T-helper 22 cell (primary cell): ENCODE measurements at places on chromosomes 4 and X.

GRCh38 chr4:83237591-83237990 lies 47.0 kb downstream of the COQ2 start:
- no peak for DNase-seq

DNA sequence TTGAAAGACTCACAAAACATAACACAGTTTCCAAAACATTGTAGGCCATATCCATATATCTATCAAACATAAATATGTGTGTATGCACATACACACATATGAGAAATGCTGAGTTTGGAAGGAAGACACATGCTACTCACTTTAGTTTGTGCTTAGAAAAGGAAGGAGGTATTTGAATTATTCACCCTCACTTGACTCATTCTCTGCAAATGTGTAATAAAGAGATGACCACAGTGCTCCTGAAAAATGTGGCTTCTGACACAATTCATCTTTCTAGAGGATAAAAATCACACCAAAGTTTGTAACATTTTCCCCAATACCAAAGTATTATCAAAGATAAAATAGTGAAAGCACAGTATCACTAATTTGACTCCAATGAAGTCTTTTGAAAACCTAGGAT lies 950.1 kb downstream of the FAT4 start:
- DNase-seq: no peak

GRCh38 chrX:150118476-150118875 lies 180.2 kb upstream of the EOLA2 start:
- DNase-seq: no peak

DNA sequence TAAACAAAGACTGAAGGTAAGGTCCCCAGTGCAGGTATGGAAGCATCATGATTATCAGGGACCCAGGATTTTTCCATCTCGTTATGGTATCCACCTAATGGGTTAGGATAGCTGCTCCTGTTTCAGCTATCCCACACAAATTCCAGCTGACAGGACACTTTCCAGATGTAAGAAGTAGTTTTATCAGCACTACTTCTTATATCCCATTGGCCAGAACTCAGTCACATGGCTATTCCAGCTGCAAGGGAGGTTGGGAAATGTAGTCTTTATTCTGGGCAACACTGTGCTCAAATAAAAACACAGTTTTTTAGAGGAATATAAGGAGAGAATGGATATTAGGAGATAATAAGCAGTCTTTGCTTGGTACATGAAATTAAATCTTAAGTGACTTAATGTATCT lies 96.7 kb downstream of the SRPX start:
- no peak for DNase-seq

- no peak for DNase-seq
Measured at GRCh38 chr4:41418444-41418843, 119.5 kb upstream of the LIMCH1 start.

DNA sequence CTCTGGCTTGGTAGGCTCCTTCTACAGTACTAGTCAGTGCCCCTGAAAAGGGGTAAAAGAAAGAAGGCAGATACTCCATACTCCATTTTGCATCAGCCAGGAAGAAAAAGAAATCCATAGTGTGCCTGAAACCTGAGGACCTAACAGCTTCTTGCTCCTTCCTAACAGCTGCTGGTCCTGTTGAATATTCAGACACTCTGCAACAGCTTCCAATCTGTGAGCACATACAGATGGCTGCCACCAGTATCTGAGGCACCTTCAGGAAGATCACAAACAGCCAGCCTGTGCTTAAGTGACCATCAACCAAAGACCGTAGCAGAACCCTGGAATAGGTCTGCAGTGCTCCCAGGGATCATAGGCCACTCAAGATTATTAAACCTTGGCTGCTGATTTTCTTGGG lies 4.3 kb downstream of the GIMD1 start:
- no peak for DNase-seq

- no peak for DNase-seq
Measured at GRCh38 chr4:174255786-174256185, 27.7 kb downstream of the FBXO8 start.

- no peak for DNase-seq
Measured at GRCh38 chr4:127555106-127555505, 77.7 kb upstream of the INTU start.

- no peak for DNase-seq
Measured at GRCh38 chr4:173538148-173538908, 8.3 kb upstream of the HAND2 start.

- DNase-seq: no peak
Measured at GRCh38 chr4:143251779-143252178, 67.1 kb downstream of the USP38 start.

DNA sequence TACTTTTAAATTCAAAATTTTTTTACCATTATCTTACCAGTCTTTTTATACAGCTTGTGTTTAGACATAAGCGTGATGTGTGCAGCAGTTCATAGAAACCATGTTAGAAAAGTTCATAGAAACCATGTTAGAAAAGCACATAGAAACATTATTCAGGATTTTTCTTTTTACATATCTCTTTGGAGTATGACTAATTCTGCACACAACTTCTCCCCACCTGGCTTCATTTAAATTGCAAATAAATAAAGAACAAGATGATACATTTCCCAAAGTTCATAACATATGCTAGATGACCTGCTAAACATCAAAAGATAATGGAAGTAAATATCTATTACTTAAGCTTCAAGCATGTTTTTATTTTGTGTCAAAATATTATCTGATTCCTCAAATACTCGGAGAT lies 201.9 kb downstream of the BANK1 start:
- DNase-seq: no peak

- DNase-seq: no peak
Measured at GRCh38 chr4:84378983-84379382, 120.1 kb downstream of the NKX6-1 start.

DNA sequence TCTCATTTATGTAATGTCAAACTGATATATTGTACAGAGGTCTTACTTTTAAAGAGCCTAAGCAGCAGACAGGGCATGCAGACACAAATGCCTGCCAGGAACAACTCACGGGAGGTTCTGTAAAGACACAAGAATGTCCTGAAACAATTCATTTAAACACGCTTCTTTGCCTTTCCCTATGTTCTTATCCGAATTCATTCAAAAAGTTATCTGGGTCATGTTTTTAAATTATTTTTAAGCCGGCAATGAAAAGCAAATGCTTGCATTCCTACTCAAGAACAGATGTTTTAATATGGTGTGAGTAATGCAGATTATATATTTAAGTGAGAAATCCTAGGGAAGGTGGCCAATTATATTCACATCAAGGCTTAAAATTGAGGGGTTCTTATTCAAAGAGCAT lies 192.6 kb downstream of the PDGFC start:
- DNase-seq: no peak

DNA sequence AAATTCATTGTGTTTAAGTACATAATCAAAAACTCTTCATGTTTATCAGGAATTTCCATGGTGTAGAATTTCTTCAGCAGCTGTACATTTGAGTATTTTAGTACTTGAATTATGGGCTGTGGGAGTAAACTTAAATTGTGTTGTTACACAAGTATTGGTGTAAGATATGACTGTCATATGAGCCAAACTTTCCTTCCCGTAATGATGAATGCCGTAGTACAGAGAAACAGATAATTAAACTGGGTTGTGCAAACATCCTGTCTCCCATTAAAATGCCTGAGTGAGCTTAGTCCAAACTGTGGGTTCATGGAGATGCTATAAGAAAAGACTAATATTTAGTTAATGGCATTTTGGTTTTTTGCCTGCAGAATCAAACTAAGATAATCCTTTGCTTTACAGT lies 159.2 kb downstream of the SLC4A4 start:
- no peak for DNase-seq

DNA sequence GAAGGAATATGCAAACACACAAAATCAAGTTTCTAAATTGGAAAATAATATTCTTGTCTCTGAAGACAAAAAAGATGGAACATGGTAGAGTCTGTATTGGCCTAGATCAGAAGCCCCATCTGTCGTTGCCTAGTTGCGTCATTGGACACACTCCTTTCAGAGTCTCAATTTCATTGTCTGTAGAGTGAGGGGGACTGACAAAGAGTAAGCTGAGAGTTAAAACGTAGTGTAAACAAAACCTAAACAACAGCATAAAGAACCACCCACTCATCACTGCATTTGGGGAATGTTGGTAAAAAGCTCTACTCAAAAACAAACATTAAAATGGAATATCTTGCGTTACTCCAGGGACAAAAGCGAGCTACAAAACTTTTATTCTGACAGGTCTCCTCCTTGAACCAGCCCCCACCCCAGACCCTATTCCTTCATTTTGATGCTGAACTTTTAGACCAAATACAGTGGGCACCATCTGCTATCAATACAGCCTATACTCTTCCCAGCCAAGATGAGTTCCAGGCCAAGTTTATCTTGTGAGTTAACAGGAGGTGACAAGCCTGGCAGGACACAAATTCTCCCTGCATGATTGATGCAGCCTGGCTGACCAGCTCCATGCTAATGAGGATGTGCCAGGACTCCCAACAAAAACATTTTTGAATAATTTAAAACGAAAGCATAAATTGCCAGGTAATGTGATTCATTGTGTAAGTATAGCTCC lies 125.2 kb downstream of the COL25A1 start:
- DNase-seq: no peak

- no peak for DNase-seq
Measured at GRCh38 chrX:30414144-30414543, 105.0 kb upstream of the NR0B1 start.

- no peak for DNase-seq
Measured at GRCh38 chrX:87583679-87584078, 66.1 kb downstream of the KLHL4 start.

- no peak for DNase-seq
Measured at GRCh38 chrX:104137496-104137895, 19.3 kb downstream of the SLC25A53 start.

- DNase-seq: no peak
Measured at GRCh38 chr4:174494726-174495125, 27.6 kb downstream of the HPGD start.

- peak; percentile 40 for DNase-seq
Measured at GRCh38 chrX:12950851-12951594, 23.9 kb upstream of the TMSB4X start.

- DNase-seq: no peak
Measured at GRCh38 chrX:1883772-1884171, 268.9 kb downstream of the ASMT start.

GRCh38 chr4:63464393-63464792 lies 944.9 kb downstream of the TECRL start:
- no peak for DNase-seq

- no peak for DNase-seq
Measured at GRCh38 chr4:48585401-48585800, 95.3 kb downstream of the ZAR1 start.

DNA sequence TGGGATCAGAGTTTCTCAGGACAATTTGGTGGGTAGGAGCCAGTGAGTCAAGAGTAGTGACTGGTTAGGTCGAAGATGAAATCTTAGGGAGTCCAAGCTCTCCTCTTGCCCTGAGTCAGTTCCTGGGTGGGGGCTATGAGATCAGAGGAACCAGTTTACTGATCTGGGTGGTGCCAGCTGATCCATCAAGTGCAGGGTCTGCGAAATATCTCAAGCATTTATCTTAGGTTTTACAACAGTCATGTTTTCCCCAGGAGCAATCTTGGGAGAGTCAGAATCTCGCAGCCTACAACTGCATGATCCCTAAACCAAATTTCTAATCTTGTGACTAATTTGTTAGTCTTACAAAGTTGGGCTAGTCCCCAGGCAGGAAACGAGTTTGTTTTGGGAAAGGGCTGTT lies 1833.2 kb upstream of the PCDH7 start:
- no peak for DNase-seq

GRCh38 chrX:10972706-10973105 lies 138.4 kb upstream of the HCCS start:
- DNase-seq: no peak

- DNase-seq: no peak
Measured at GRCh38 chrX:41259516-41259915, 74.4 kb upstream of the DDX3X start.

- no peak for DNase-seq
Measured at GRCh38 chrX:1026263-1027015, 186.0 kb downstream of the CRLF2 start.

DNA sequence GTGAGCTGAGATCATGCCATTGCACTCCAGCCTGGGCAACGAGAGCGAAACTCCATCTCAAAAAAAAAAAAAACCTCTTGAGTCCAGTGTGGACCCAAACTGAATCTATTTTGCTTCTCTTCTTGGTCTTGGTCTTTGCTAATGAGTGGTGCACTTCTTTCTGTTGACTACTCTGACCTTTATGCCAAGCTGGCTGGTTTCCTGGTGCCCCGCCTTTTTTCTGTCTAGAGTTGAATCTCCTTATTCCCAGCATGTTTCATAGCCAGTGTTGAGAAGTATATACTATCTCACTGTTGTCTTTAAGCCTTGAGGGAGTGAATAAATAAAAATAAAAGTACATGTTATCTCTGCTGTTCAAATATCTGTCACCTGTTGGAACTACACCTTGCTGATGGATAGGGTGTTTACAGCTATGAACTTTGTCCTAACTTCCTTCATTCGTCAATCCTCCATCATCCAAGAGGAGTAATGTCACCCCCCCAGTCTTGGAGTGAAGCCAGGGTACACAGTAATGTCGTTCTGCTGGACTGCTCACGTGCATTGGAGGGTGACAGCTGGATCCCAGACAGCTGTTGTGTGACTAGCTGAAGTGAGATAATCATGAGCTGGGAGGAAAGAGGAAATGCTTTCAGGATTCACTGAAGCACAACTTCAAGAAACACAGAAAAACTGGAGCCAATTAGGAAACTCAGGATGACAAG lies 99.3 kb upstream of the PRKG2 start:
- no peak for DNase-seq

DNA sequence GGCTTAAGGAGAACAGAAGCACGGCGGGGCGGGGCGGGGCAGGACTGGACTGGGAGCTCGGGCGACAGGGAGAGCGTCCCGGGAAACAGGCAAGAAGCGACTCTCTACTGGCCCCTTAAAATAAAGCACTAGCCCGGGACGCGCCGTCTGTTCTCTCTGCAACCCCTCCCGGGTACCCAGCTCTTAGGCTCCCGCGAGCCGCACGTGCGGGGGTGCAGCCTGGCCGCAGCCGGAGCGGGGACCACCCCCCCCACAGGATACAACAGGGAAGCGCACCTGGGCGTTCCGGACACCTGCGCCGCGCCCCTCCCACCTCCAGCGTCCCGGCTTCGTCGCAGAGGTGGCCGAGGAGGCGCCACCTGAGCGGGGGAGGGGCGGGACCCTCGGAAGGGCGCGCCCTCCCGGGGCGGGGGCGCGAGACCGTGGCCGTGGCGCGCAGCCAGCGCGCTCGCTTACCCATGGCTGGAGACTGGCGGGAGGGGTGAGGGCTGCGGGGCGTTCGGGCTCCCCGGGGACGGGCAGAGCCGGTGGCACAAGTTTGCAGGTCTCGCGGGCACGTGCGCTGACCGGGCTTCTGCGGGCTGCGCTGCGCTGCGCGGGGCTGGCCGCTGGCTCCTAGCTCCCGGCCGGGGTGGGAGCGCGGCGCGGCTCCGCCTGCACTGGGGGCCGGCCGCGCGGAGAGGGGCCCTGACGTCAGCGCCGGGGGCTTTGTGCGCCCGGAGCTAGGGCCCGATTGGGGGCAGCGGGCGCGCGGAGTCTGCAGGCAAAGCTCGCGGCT lies 91.5 kb downstream of the GEMIN8 start:
- no peak for DNase-seq

- no peak for DNase-seq
Measured at GRCh38 chrX:67724359-67725110, 180.7 kb downstream of the AR start.

GRCh38 chr4:159018062-159018629 lies 84.7 kb upstream of the RAPGEF2 start:
- no peak for DNase-seq
